ENCODE measurements at places on chromosomes 7 and 10. TPM values are rescaled to one million over a fixed set of nuclear protein-coding genes. Genes with fewer than 3 reads are reported as not detected.

The SLIT1 gene
- total RNA-seq, result 0.32 TPM

The CFAP69 gene
- total RNA-seq, result 41.1 TPM

The SLC26A3 gene
- not detected for total RNA-seq

DNA sequence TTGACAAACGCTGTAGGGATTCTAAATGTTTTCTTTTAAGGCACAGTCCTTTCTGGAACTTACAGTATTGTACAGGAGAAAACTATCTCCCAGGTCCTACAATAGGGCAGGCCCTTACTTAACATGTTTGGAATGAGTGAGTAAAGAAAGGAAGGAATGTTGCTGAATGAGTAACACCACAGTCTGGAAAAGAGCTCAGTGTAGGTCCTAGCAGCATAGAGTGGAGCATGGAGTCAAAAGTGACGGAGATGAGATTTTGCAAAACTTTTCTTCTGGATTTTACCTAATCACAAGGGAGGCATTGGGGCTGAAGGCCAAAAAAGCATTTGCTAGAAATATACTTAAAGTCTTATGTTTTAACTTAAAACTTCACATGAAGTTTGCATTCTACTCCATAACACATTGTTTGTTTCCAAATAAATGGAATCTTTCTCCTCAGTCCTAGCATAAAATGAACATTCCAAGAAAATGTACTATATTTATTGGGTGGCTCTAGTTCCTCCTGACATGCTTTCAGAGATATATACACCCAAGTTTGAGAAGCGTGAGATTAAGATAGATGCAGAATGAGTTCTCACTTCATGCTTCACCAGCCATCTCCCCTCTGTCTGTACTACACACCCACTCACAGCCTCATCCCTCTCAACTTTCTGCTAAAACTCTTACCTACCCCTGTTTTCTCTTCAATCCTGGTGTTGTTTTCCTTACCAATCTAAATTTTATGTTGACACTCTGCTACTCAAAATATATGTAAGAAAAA is 20.2 kb upstream of the ADD3 start:
- DNase-seq, result no peak

The ZC3HAV1L gene
- 16.8 TPM for total RNA-seq

The CPSF4 gene
- 30.8 TPM for total RNA-seq

DNA sequence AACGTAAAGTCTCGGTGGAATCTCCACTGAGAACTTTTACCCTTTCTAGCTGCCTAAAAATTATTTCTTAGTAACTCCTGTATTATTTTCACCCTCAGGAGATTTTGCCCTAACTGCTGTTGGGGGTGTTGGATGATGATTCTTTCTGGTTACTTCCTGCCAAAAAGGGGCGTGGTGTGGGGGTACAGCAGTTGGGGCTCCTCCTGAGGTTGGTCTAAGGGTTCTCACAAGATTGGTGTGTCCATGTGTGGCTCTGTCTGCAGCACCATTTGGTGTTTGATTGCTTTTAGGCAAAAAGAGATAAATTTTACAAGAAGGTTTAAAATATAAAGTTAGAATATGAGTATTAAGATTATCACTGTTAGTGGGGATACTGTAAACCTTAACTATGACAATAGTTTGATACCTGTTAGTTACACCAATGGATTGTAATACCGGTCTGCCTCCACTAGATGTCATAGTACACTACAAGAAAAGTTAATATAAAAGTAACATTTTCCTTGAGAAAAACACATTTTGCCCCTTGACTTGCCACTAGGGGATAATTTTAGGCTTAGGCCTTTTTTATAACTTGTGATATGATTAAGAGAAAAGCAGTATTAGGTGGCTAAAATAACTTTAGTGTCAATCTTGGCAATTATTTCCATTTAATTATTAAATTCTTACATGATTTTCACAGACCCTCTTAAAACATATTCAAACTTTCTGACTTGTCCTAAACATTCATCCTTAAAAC is 928.7 kb downstream of the IPMK start:
- DNase-seq, result no peak

DNA sequence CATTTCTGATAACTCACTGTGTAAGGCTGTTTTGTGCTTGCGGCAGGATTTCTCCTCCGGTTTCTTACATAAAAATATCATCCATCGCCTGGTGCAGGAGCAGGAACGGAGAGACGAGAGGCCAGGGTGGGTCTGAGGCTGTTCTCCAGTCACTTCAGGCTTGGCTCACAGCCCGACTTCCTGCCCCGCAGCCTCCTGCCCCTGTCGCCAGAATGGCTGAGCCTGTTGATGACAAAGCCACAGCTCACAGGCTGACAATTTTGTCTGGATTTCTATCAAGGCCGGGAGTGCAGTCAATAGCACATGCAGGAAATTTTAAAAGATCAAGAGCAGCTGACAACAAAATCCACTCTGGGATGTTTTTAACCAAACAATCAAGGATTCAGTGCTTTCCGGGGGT is 229.7 kb upstream of the ZNF32 start:
- DNase-seq, result no peak

The PVRIG gene
- total RNA-seq, result 1.1 TPM

DNA sequence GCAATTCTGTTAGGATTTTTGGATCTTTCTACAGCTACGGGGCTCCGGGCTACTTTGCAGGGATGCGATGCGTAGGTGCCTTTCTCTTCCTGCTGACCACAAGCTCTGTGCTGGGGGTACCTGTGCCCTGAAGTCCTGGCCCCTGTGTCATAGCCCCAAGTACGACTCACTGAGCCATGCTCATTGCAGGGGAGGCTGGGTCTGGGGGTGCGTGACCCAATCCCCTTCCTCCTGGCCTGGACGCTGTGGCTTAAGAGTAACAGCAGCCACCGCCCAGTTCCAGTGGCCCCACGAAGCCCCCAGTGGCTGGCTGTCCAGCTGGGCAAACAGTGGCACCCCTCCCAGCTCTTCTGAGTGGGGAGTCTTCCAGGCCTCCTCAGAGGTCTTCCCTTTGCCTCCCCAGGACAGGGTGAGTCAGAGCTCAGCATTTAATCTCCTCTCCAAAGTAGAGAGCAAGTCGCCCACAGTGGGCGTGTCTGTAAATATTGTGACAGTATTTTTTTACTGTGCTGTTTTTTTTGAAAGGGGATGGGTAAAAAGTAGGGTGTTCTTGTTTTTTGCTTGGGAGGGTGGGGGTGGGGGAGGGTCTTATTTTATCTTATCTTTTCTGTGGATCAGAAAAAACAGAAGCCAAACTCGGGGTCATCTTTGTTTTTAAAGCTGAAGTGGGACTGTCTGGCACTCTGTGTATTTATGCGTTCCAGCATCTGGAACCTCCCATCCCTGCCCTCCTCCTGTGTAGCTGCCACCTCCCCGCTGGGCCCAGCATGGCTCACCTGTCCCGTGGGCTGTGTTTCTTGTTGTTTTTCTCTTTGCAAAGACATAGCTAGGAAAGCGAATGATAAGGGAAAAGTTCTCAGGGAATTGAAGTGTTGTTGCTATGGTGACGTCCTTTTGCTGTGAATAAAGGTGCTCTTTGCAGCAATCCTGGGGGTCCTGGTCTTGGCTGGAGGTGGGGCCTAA is 8.2 kb downstream of the LFNG start:
- no peak for DNase-seq

DNA sequence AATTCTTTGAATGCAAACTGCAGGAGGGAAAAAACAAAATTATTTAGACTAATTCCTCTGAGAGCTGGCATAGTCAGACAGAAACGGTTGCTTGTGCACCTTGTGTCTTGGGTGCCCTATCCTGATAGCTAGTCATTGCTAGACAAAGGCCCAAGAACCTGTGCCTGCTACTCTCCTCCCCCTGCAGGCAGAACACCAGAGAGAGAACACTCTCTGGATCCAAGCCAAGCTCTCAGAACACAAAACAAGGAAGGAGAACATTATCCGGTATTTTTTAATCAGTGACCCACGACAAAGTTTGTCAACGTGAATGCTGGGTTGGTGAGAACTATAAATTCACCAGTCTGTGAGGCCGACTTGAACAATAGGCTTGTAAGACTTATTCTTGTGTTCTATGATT is 18.8 kb upstream of the PPP1R9A start:
- DNase-seq, result no peak

DNA sequence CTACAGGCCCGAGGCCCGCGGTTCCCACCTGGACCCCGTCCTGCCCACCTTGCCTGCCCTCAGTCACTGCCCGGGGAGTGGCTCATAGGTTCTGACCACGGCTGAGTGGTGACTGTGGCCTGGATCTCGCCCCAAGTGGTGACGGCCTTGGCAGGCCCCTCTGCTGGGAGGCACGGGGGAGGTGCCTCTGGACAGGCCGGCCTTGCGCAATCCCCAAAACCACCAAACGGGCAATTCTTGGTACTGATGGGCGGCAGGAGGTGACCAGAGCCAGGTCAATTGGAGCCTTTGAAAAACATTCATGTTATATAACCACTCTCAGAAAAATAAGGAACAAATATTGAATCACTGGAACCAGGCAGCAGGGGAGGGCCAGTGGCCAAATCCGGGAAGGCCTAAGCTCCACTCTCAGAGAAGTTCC is 83.4 kb downstream of the PRKAG2 start:
- DNase-seq, result no peak

The MUC12 gene
- total RNA-seq, result not detected

- no peak for DNase-seq
Observed at GRCh38 chr10:69075431-69075830, 12.5 kb upstream of the SRGN start.

DNA sequence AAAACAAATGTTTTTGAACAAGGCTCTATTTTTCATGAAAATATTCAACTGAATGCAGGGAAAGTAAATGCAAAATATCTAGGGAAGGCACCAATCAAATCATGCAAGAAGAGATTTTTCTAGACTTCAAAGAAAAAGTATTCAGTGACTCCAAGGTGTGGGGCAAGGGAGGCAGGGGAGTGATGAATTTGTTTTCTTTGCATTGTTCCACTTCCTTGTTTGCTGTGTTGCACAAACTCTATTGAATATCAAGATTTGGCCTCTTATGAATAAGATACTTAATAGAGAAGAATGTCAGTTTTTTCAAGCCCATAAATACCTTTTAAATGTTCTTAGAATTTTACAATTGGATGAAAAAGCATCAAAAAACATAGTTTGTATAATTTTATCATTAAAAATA is 26.4 kb downstream of the STEAP1 start:
- DNase-seq, result no peak

The ATP6V1F gene
- total RNA-seq, result 165 TPM

The ATOH7 gene
- not detected for total RNA-seq

The HNRNPF gene
- 151 TPM for total RNA-seq

The CUZD1 gene
- total RNA-seq, result 1.4 TPM

DNA sequence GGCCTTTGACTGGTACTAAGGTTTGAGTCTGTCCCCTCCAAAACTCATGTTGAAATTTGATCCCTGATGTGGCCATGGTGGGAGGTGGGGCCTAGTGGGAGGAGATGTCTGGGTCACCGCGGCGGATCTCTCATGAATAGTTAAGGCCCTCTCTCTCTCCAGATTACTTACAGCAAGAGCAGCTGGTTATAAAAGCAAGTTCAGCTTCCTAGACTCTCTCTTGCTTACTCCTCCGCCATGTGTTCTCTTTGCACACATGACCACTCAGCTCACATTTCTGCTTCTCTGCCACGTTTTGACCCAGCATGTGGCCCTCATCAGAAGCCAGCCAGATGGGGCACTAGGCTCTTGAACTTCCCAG is 29.9 kb upstream of the ZMIZ1 start:
- DNase-seq, result no peak

The CLEC5A gene
- total RNA-seq, result 0.46 TPM

DNA sequence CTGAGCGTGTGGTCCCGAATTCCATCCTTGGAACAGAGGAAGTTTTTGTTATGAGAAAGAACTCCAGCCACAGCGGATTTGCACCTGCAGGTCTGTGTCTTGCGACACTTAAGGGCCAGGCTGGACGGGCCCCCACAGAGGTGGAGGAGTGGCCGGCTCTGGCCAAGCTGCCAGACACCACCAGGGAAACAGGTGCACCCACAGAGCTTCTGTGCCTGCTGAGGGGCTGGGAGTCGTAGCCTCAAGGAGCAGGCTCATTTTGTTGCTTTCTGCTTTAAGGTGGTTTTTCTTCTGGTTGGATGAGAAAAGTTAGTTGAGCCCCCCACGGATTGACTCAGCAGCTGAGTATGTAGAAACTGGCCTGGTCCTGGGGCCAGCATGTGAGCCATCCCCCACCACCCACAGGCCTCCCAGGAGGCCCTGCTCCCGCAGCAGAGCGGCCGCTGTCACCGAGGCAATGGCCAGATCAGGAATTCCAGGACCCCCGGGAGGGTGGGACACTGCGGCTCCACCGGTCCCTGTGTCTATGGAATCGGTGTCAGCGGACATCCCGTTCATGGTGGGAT is 41.9 kb downstream of the NKX6-2 start:
- DNase-seq, result no peak

DNA sequence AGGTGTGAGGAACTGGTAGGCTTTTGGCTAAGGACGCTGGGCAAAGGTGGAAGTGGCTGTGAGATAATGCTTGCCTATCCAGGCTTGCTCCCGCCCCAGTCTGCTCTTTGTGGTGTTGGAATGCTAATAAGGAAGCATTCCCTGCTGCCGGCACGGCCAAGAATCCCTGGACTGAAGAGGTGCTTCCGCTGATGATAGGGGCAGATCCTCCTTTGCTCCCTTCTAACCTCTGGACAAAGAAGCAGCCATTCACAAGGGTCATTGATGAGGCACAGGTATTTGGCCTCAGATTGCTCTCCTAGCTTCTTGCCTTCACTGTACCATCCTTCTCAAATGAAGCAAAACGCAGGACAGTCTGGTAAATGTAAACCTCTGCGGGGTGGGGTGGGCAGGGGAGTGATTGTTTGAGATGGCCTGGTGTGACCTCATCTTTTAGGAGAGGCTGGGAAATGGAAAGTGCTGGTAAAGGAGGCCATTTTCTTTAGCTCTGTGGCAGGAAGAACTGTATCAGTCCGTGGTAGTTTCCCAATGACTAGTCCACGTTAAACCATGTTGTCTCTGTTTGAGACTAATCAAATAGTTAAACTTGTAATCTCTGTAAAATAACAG is 1.7 kb downstream of the PGAM1 start:
- DNase-seq, result no peak

DNA sequence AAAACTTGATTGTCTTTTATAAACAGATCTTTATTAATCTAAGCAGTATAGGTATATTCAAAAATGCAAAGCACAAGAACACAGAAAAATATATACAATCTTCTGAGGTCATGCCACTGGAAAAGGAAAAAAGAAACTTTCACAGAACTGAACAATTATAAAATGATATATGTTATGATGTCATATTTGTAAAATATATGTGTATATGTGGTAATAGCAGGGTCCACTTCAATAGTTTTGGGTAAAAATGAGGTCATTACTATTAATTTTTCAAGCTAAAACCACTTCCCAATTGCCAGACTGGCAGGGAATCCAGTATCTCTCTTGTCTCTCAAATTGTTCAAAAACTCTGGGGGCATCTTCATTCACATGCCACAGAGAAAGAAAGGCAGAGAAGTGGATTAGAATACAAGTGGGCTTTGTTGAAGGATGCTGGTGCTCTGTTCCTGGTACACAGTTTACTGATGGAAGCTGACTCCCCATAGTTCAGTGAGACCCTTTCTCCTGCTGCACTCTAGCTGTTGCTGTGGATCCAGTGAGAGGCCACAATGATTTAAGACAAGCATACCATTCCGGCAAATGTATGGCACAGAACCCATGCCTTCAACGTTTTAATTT is 19.7 kb downstream of the CTNNA3 start:
- no peak for DNase-seq

The OIT3 gene
- not detected for total RNA-seq

Measured in omental fat pad (tissue), 4 donors.